GDM1 (cell line): ENCODE measurements at places on chromosomes 12 and 14.

DNA sequence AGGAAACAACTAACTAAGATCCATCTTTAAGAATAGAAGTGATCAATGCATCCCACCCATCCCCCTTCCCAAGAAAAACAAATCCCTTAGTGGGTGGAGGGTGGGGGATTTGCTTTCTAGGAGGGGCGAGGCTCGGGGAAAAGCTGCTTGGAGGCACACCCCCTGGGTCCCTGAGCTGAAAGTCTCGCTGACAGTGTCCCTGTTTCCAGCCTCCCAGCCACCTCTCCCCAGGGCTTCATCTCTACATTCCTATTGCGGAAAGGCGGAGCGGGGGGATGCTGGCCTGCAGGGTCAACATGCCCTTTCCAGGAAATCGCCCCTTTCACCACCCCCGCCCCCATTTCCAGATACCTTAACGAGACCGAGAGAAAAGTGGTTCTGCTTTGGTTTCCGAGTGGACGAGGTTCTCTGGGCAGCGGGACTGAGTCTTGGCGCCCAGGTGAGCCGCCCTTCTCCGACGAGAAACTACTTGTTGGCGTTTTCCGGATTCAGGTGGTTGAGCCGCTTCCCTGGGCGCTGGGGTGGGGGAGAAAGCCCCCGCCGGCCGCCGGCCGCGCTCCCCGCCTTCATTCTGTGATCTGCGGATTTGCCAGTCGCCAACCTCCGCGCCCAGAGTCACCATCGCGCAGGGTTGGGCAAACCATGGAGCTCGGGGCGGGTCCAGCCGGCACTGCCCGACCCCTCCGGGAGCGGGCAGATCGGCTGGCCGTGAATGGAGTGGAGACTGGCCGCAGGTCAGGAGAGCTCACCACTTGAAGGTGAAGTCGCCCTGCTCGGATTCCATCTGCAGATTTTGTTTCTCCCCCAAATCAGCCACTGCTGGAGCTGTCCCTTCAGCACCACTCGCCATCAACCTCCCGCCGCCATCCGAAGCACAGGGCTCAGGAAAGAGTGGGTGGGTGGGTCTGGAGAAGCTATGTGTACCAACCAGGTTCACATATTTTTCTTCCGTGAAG lies 505 bp downstream of the KCNC2 start:
- no peak for DNase-seq

- no peak for DNase-seq
These were observed 22.9 kb downstream of the NDUFA12 start for GRCh38 chr12:94980577-94980976.

- no peak for DNase-seq
These were observed 391.8 kb upstream of the DCN start for GRCh38 chr12:91574391-91574790.

GRCh38 chr14:30223385-30223785 lies 295.7 kb upstream of the PRKD1 start:
- DNase-seq: no peak

DNA sequence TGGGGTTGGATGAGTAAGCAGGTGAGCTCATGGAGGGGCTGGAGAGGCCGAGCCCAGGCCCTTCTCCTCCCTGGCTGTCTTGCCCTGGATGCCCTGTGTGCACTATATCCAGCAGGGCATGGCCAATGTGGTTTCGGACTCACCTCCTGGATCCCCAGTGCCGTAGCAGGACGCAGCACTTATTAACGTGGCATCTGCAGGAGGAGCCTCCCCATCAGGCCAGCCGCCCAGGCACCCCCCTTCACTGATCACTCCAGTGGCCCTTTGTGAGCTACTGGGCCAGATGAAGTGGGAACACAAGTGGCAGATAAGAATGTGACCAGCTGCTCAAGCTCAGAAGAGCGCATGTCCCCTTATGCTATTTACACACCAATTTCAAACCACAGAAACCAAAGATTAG lies 43.1 kb upstream of the DICER1 start:
- DNase-seq: no peak

DNA sequence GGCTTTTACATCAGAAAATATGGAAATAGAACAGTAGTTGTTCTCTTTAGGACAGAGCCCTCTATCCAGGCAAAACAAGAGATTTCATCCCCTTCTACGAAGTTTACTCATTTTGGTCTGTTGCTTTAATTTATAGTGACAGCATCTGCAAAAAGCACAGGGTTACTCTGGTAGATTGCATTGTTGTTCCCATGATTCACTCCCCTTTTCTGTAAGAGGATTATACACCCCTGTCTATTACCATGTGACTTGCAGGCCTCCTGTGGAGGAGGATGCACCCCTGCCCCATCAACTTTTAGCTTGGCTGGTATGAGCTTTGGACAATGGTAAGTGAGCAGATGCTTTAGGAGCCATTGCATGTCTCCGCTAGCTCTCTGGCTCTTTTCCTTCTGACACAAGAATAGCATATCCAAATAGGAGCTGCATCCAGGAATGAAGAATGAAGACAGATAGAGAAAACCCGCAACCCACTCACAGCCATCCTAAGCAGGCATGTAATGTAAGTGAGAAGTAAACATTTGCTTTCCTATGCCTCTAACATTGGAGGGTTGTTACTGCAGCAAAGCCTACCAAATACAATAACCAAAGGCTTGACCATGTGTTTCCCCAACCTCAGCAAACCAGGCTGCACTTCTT lies 304.2 kb downstream of the AKAP6 start:
- DNase-seq: no peak

DNA sequence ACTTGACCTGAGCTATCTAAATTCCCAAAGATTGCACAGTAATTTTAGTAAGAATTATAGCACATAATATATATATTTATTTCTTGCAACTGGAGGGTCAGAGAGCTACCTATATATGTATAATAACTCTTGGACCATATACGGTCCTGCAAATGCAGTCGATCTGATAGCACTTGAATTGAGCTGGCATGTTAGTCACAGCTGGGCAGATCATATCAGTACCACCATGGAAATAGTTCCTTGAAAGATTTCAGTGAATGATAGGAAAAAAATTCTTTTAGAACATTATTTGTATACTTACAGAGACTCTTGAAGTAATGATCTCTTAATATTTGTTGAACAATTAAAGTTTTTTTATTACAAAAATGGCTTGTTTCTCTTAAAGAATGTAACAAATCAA lies 94.5 kb upstream of the MON2 start:
- no peak for DNase-seq

DNA sequence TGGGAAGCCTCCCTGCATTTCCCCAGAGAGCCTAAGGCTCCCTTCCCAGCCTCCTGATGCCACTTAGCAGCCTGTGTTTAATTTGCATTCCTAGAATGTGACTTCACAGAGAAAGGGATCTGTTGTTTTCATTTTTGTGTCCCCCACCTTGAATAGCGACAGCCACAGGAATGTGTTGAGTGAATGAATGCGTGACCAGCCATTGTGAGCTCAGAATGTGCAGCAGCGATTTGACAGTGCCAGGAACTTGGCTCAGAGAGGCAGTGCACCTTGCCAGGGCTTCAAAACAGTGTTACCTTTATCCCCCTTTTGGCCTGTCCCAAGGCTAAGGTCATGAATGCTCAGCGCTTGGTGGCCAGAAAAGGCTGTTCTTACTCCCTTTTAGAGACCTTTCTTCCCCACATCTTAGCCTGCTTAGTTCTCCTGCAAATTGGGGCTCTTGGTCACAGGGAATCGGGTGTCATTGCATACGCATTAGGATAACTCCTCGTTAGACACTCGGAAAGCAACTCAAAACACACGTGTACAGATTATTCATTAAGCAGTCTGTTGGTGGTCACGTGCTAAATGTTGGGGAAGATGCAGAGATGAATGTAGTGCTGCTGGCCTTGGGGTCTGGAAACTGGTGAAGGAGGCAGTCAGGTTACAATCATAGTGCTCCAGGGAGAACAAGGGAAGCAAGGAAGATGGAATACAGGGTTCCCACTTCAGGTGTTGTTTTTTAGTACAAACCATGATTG lies 9.8 kb downstream of the NTF3 start:
- DNase-seq: no peak

- no peak for DNase-seq
These were observed 95.8 kb downstream of the EPS8 start for GRCh38 chr12:15693228-15693911.

GRCh38 chr14:76023757-76024156 lies 38.2 kb downstream of the IFT43 start:
- no peak for DNase-seq

DNA sequence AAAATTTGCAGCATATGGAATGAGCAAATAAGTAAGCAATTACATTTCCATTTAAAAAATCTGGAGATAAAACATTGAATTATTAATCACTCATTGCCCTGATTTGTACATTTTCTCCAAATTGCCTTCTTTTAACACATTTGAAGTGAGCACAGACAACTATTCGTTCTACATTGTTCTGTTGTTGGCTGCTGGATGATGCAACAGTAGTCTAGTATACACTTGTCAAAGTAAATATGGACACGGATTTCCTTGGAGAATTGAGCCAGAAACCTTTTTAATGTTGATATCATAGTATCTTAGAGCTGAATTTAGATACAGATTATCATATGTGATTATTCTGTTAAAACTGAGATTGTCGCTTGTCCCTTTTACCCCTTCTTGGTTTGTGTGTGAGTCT lies 188.2 kb downstream of the FUT8 start:
- DNase-seq: no peak

DNA sequence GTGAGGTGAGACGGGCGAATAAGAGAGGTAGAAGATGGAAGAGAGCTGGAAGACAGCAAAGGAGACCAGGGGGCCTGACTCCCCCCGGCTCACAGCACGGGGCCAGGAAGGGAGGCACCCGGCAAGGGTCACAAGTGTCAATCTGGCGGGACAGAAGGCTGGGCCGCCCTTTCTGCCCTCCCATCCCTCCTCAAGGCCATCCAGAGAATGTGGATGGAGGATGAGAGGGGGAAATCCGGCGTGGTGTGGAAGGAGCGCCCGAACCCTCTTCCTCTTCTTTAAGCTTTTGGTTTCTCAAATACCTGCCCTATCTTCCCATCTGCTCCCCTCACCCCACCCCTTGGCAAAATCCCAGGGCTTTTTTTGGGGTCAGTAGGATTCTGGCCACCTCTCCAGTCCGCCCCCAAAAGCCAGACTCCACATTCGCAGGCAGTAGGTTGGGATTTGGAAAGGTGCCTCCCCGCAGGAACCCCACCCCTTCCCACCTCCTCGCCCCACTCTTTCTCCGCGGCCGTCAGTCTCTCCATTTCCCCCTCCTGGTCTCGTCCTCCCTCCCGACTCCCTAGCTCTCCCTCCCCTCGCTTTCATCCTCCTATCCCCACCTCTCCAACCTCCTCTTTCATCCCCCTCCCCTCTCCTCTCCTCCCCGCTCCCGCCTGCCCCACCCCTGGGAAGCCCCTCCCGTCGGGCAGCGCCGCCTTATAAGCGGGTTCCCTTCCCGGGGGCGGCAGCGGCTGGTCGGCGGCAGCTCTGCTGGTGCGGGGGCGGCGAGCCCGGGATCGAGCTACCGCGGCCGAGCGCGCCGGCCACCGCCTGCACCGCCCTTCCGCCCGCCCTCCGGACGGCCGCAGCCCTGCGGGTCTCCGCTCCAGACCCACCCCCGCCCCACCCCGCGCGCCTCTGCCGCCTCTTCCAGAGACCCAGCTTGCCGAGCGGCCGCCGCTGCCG lies at the start of gene PTMS:
Gene PTMS, plus strand, starts transcription at position 730 of the 948 bp plus-strand sequence. CDS start 343 bp downstream, outside the sequence.
- peak; percentile 69 for DNase-seq

GRCh38 chr12:116821291-116821690 lies 60.0 kb downstream of the HRK start:
- DNase-seq: no peak

- no peak for DNase-seq
These were observed 390.6 kb downstream of the DPF3 start for GRCh38 chr14:72503271-72503670.

DNA sequence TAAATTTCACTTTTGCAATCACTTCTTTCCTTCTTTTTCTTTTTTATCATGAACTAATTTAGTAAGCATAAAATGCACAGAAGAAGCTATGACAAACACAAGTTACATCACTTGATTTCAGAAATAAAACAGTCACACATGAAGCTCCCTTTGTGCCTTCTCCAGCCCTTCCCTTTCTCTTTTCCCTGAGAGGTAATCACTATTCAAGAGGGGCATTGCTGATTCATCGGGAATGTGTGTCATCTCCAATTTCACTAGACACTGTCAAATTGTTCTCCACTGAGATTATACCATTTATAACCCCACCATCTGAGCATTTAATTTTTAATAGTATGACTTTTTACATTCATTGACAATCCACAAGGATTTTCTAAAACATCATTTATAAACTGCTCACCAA lies 91.6 kb upstream of the PTPRQ start:
- DNase-seq: no peak

- DNase-seq: peak; percentile 62
These were observed 15.1 kb upstream of the PLEK2 start for GRCh38 chr14:67426983-67427606.

GRCh38 chr12:77349689-77350370 lies 284.5 kb upstream of the E2F7 start:
- no peak for DNase-seq

GRCh38 chr12:8154526-8154925 lies 2.3 kb upstream of the ZNF705A start:
- DNase-seq: no peak

- DNase-seq: no peak
These were observed 6.1 kb downstream of the CFAP73 start for GRCh38 chr12:113155646-113156045.

DNA sequence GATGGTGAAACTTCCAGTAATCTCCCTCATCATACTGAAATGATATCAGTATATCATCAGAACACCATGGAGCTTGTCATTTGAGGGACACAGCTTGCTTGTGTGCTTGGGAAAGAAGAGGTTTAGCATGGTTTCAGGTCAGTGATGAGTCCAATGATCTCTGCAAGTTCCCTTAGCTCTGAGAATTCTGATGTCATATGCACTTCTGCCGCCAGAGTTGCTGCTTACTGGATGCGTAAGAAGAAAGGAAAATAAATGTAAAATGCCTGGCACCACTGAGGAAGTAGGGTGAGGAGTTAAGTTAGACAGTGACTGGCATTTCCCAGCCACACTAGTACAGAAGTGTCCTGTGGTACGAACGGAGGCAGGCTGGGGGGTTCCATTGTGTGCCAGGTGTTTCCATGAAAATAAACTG lies 22.6 kb downstream of the PRKCH start:
- DNase-seq: no peak

DNA sequence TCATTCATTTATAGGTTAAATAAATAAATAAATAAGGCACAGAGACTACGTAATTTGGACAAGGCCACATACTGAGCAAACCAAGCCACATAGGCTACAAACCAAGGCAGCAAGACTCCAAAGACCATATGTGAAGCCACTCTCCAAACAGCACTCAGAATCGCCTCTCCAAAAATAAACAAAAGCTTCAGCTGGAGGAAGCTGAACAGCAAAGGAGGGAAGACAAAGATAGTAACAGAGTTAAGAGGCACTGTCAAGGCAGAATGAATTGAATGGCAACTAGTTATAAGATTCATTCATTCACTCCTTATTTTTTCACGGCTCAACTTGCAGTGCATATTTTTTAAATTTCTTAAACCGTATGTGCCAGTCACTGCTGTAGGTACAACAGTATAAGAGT lies 200.5 kb upstream of the GRIP1 start:
- DNase-seq: no peak

DNA sequence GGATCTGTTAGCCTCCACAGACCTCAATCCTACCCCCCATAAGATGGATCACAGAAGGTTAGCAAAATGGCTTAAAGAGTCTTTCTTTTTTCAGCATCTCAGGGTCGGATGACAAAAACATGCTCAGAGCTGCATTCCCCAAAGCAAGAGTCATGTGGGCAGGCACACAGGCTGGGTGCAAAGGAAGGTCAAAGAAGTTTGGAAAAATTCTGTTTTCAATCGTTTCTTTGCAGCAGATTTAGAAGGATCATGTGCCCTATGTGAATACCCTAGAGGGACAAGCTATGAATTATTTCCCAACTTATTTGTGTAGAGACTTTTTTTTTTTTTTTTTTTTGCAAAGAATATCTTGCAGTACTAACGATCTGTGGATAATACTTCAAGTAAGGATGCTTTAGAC lies 845.4 kb downstream of the VRK1 start:
- no peak for DNase-seq

- no peak for DNase-seq
These were observed 72.3 kb downstream of the OTX2 start for GRCh38 chr14:56738020-56738419.
